ENCODE measurements at places on chromosomes 7 and 10.

DNA sequence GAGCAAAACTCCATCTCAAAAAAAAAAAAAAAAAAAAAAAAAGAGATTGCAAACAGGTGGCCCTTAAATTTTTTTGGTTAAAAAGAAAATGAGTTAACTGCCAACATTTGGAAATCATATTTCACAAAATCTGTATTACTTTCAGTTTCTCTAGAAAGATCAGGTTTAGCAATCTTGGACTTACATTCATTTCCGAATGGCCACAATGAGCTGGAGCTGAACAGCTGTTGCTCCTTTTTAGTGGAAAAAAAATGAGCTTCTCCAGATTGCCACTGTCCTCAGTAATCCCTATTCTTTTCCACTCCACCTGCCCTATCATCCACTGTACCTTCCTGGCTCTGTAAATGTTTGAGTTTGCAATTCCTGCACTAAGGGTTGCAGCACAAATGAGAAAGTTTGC, 43.6 kb downstream of the RAB11FIP2 start:
- no peak for DNase-seq

DNA sequence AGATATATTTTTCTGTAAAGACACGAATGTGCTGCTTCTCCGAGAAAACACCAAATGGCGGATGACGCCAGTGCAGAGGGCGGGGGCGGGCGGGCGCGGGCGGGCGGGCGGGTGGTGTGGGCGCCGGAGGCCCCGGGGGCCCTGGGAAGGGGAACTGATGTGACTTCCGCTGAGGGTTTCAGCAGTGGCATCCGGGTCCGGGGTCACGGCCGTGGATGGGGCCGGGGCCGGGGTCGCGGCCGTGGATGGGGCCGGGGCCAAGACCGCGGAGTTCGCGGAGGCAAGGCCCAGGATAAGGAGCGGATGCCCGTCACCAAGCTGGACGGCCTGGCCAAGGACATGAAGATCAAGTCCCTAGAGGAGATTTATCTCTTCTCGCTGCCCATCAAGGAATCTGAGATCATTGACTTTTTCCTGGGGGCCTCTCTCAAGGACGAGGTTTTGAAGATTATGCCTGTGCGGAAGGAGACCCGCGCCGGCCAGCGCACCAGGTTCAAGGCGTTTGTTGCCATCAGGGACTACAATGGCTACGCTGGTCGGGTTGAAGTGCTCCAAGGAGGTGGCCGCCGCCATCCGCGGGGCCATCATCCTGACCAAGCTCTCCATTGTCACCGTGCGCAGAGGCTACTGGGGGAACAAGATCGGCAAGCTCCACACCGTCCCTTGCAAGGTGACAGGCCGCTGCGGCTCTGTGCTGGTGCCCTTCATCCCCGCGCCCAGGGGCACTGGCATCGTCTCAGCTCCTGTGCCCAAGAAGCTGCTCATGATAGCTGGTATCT, 20.3 kb upstream of the IGF2BP3 start:
- no peak for DNase-seq

- DNase-seq: no peak
These were observed 22.9 kb upstream of the CAMK2B start for GRCh38 chr7:44348300-44348699.

GRCh38 chr7:6165075-6165474, 107.3 kb downstream of the CYTH3 start:
- no peak for DNase-seq

- DNase-seq: no peak
These were observed 56.6 kb upstream of the CALD1 start for GRCh38 chr7:134722786-134723322.

DNA sequence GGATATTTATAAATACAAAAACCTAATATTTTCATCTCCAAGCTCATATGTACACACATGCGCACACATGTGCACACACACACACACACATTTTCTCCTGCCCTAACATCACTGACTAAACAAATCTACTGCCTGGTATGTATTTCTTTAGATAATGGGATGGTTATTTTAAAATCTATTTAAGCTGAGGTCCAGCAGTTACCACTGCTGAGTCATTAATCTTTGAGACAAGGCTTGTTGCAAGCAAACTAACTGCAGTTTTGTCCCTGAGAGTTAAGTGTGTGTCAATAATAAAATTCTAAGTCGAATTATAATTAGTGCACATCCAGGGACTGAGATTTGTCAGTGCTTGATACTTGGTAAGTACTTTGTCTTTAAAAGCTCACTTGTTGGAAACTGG, 135.1 kb downstream of the VPS50 start:
- no peak for DNase-seq

DNA sequence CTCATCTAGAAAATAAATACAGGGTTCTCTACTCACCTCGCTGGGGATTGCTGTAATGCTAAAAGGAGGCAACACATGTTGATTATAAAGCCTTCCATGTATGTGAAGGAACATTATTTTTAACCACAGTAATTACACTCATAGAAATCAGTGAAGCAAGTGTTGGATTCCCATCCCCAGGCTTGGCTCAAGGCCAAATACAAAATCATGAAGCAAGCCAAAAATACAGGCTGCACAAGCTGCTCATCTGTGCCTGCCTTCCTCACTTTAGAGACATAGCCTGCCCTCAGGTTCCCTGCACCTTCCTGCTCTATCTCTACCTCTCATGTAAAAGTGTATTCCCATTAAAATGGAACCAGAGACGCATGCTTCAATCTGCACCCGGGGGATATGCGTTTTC, 1077.1 kb upstream of the C7orf33 start:
- no peak for DNase-seq

DNA sequence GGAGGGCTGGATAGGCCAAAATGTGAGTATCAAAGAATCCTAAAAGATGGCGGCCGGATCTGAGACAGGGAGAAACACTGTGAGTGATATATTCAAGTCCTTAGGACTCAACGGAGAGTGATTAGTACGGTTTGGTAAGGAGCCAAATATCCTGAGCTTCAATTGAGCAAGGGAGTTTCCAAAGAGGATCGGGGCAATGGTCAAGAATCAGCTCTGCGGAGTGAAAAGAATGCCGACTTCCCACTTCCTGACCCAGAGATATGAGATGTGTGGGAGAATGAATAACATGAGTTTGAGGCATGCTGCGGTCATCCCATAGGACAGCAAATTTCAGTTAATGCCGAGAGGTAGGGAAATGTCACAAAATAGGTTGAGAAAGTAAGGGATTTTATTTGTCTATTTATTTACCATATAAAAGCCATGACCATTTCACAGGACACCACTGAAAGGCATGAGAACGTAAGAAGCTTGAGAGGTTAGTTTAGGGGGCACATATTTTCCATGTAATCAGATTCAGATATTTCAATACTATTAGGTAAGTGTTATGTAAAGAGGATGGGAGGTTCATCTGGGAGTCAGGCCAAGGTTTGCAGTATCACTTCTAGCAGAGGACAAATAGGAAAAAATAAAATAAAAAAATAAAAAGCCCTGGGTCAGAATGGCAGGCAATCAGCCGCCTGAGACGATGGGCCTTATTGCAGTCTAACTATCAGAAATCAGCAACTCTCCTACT, 165.6 kb downstream of the HGF start:
- no peak for DNase-seq
